ENCODE measurements at places on chromosomes 5 and 9.

DNA sequence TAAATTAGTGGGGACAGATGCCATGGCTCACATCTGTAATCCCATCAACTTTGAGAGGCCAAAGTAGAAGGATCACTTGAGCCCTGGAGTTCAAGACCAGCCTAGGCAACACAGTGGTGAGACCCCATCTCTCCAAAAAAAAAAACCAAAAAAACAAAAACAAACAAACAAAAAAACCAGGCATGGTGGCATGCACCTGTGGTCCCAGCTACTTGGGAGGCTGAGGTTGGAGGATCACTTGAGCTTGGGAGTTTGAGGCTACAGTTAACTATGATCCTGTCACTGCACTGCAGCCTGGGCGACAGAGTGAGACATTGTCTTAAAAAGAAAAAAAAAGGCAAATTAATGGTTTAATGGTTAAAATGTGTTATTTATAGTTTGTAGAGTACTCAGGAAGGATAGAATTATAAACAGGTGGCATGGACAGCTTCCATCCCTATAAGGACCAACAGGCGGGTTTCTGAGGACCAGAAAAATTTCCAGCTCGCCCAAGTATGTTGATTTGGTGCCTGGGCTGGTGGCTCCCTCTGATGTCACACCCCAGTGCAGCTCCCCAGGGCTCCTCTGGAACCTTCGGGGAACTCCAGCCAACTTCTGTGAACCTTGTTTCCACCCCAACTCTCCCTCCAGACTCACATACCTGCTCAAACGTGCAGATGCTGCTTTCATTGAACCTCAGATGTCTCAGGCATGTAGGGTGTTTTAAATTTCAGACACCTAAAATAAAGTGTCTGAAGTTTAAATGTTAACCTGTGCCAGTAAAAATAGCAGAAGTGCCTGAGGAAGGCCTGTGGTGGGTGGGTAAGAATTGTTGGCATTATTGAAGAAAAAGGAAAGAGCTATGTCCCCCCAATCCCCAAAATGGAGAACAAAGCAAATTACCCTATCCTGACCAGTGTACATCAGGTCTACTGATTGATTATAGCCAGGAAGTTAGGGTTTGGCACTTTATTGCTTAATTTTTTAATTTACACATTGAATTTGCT is 69.0 kb downstream of the TRIO start:
- no peak for DNase-seq

GRCh38 chr5:68405784-68406743 is 190.5 kb downstream of the PIK3R1 start:
- DNase-seq = no peak

GRCh38 chr9:89996773-89997172 is 392.0 kb downstream of the GADD45G start:
- DNase-seq = no peak

DNA sequence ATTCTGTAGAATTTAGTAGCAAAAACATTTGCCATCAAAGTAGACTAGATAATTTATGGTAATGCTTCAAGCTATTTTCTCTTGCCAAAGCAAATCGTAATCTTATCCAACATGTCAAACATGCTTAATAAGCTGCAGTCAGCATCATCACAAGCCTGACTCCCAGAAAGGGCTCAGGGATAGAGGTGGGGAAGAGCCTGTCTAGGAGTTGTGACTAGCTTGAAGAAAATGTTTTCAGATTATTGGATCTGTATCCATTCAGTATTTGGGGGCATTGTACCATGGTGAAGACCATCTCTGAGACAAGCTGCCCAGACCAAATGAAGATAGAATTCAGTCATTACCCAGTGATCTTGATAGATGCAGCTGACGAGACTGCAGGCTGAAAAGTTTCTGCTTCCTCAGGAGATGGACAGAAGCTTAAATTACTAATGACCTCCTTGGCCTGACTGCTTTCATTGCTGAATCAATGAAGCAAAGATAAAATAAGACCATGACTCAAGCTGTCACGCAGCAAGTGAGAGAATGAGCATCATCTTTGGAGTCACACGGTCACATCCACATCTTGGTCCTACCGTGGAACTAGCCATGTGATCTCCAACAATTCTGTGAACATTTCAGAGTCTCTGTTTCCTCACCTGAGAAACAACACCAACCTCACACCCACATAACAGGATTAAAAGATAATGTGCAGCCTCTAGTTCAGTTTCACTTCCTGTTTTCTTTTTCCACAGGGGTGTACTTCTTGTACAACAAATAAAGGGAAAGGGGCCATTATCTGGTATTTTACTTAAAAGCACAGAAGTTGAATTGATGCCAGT is 9.4 kb downstream of the ERAP2 start:
- DNase-seq = no peak

DNA sequence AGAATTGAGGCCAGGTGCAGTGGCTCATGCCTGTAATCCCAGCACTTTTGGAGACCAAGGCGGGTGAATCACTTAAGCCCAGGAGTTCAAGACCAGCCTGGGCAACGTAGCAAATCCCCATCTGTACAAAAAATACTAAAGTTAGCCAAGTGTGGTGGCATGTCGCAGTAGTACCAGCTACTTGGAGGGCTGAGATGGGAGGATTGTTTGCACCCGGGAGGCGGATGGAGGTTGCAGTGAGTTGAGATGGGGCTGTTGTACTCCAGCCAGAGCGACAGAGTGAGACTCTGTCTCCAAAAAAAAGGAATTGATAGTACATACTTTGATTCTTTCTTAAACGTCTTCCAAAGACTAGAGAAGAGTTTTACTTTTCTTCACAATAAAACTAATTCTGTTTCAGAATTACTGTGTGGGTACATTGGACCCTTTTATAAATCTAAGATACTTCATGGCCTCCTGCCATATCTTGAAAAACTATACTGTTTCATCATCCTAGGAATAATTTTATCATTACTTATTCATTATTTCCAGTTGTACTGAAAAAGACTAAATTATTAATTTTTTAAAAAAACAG is 132.0 kb upstream of the GRHPR start:
- DNase-seq = no peak

DNA sequence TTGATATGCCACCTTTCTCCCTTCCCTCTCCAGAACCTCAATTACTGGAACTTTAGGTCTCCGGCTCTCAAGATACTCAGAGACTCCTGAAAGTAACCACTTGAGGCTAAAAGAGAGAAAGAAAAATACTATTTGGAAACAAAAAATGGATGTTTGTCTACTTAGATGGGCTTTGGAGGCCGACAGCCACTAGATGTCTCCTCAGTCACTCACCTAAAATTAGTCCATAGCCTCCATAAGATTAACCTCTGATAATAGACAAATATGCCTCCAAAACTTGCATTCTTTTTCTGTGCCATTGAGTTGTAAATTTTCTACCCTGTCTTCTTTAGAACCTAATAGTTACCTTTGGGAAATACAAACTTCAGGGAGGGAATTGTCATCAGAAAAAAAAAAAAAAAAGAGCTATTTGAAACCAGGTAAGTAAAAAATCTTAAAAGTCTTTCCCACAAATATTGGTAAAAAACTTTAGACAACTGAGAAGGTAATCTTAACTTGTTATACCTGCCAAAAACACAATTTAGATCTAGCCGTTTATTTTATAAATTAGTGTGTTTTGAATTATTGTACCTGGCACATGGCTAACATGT is 11.2 kb upstream of the PCDH1 start:
- DNase-seq = no peak

GRCh38 chr5:150774145-150774544 is 4.4 kb upstream of the SMIM3 start:
- no peak for DNase-seq

DNA sequence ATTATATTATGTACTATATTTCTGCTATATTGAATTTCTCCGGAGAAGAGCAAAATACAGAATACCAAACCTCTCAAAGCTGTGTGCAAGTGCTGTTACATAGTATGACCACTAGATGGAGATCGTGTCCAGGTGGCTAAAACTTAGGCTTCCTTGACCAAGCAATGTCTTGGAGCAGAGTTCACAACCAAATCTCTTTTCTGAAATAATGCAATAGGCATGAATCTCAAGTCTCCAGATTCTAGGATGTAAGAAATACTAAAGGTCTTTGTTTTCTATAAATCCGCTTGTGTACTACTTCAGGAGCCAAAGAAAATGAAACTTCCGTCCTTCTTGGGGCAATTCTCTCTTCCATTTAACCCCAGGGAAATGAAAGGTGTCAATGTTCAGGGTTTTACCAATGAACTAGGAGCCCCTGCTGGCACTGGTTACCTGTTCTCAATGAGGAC is 181.5 kb upstream of the RAI14 start:
- DNase-seq = no peak

Measured in NCI-H1105 (cell line).